Liver (tissue), 10 donors: ENCODE measurements at places on chromosomes 5 and 9. TPM values are rescaled to one million over a fixed set of nuclear protein-coding genes. Genes with fewer than 3 reads are reported as not detected.

- H3K36me3 ChIP-seq = no peaks in the 10 kb centered on the region
- no peak overlapping the region for H3K4me3 ChIP-seq
- H3K27me3 ChIP-seq = no peaks in the 10 kb centered on the region
- H3K27ac ChIP-seq = no peak overlapping the region
- peaks cover 12% of the 10 kb centered on the region for H3K4me1 ChIP-seq
- no peak for DNase-seq
These were observed 13.9 kb upstream of the ADAMTSL1 start for GRCh38 chr9:18459962-18460584.

- H3K36me3 ChIP-seq = no peaks in the 10 kb centered on the region
- H3K4me1 ChIP-seq = no peaks in the 10 kb centered on the region
- no peaks in the 10 kb centered on the region for H3K27me3 ChIP-seq
- no peak overlapping the region for H3K4me3 ChIP-seq
These were observed 71.9 kb upstream of the RANBP3L start for GRCh38 chr5:36373527-36374086.

DNA sequence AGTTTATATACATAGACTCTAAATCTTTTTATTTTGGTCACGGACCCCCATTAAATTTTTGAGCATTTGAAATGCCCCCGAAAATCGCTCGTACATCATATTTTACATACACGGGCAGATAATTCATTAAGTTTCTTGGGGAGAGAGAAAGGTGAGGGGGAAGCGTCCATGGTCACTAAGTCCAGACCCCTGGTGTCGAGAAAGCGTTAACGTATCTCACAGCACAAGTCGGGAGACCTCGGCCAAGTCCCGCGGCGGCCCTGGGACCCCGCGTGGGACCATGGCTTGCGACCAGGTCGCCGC is 794 bp downstream of the PTBP3 start:
- peak overlapping the region; percentile 99 for H3K27ac ChIP-seq
- peaks cover 27% of the 10 kb centered on the region for H3K4me1 ChIP-seq
- H3K4me3 ChIP-seq = peak overlapping the region; percentile 84

CDX1 gene
- not detected for total RNA-seq

ELOVL7 gene
- total RNA-seq = 2.3 TPM

MAMDC2 gene
- 4.4 TPM for total RNA-seq

GRCh38 chr5:77300451-77300850 is 90.0 kb downstream of the PDE8B start:
- H3K27me3 ChIP-seq = no peaks in the 10 kb centered on the region
- no peak overlapping the region for H3K4me3 ChIP-seq
- no peaks in the 10 kb centered on the region for H3K4me1 ChIP-seq
- no peak overlapping the region for H3K27ac ChIP-seq
- no peaks in the 10 kb centered on the region for H3K36me3 ChIP-seq

- H3K27me3 ChIP-seq = no peaks in the 10 kb centered on the region
- H3K4me1 ChIP-seq = no peaks in the 10 kb centered on the region
- DNase-seq = no peak
- H3K36me3 ChIP-seq = no peaks in the 10 kb centered on the region
- no peak overlapping the region for H3K27ac ChIP-seq
- no peak overlapping the region for H3K4me3 ChIP-seq
These were observed 134.6 kb downstream of the TMC1 start for GRCh38 chr9:72656021-72656420.

GRCh38 chr5:95817430-95817829 is 5.1 kb downstream of the GLRX start:
- H3K4me3 ChIP-seq = no peak overlapping the region
- no peak for DNase-seq
- no peaks in the 10 kb centered on the region for H3K27me3 ChIP-seq
- peaks cover 34% of the 10 kb centered on the region for H3K36me3 ChIP-seq

GABRA6 gene
- total RNA-seq = not detected

GRCh38 chr9:105690742-105691141 is 3.6 kb upstream of the TMEM38B start:
- H3K4me3 ChIP-seq = no peak overlapping the region
- H3K36me3 ChIP-seq = no peaks in the 10 kb centered on the region
- no peaks in the 10 kb centered on the region for H3K27me3 ChIP-seq
- peaks cover 11% of the 10 kb centered on the region for H3K4me1 ChIP-seq
- no peak overlapping the region for H3K27ac ChIP-seq

- no peak overlapping the region for H3K27ac ChIP-seq
- H3K4me1 ChIP-seq = no peaks in the 10 kb centered on the region
- no peak for DNase-seq
- H3K27me3 ChIP-seq = no peaks in the 10 kb centered on the region
- H3K36me3 ChIP-seq = no peaks in the 10 kb centered on the region
- H3K4me3 ChIP-seq = no peak overlapping the region
These were observed 97.9 kb downstream of the CDH6 start for GRCh38 chr5:31291323-31291854.

NPDC1 gene
- 5.6 TPM for total RNA-seq

DNA sequence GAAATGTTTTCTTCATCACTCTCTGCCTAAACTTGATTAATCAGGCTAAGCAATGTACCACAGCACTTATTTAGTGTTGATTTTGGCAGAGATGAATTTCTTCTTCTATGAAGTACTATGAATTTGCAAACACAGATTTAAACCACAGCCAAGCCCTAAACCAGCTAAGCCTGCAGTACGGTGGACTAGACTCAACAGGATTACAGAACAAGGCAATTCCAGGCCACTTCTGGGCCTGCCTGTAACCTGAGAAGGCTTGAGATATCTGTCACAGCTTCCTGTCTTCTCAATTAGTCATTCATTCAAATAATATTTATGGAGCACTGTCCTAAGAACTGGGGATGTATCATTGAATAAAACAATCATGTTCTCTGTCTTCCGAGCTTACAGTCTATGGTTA is 32.4 kb upstream of the CAST start:
- no peaks in the 10 kb centered on the region for H3K36me3 ChIP-seq
- DNase-seq = no peak
- no peaks in the 10 kb centered on the region for H3K4me1 ChIP-seq
- H3K27ac ChIP-seq = no peak overlapping the region
- H3K4me3 ChIP-seq = no peak overlapping the region

- no peak overlapping the region for H3K27ac ChIP-seq
- H3K27me3 ChIP-seq = no peaks in the 10 kb centered on the region
- peaks cover 3% of the 10 kb centered on the region for H3K36me3 ChIP-seq
- H3K4me1 ChIP-seq = peaks cover 51% of the 10 kb centered on the region
These were observed 12.3 kb downstream of the BAAT start for GRCh38 chr9:101372327-101373118.

SLC22A4 gene
- 0.59 TPM for total RNA-seq

CER1 gene
- total RNA-seq = not detected

TAL2 gene
- total RNA-seq = not detected

DNA sequence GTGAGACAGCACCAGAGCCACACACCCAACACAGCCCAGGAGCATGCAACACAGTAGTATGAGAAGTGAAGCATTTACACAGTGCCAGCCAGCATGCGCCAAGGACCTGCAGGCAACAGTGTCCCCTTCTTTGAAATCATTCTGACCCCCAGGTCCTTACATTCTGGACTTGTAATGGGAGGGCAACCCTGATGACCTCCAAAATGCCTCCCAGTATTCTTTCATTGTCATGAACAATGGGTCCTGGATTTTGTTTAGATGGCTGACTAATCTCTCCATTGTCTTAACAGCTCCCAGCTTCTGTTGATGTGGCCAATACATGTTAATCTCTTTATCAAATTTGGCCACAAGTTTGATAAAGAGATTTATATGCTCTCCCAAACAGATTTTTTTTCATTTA is 417.1 kb downstream of the DMRTA1 start:
- no peak for DNase-seq
- no peaks in the 10 kb centered on the region for H3K27me3 ChIP-seq
- H3K36me3 ChIP-seq = no peaks in the 10 kb centered on the region
- H3K4me1 ChIP-seq = no peaks in the 10 kb centered on the region

DNA sequence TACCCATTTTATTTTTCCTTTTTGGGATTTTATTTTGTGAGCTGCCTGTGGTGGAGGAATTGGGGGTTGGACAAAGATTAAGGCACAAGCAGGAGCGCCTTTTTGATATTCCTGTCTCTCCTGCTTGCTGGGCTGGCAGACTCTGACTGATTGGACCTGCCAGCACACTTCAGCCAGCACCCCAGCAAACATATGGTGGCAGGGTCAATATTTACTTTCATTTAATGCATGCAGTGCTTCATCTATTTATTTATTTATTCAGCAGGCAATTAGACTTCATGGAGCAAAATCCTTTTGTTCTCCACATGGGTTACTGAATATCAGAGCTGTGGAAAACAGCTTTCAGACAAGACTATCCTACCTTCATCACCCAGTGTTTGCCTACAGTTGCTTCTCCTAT is 48.4 kb upstream of the EPB41L4A start:
- H3K4me1 ChIP-seq = no peaks in the 10 kb centered on the region
- H3K27me3 ChIP-seq = no peaks in the 10 kb centered on the region
- no peak for DNase-seq
- no peak overlapping the region for H3K4me3 ChIP-seq
- no peak overlapping the region for H3K27ac ChIP-seq
- H3K36me3 ChIP-seq = no peaks in the 10 kb centered on the region

GRCh38 chr5:120615967-120616645 is 152.0 kb downstream of the PRR16 start:
- H3K27ac ChIP-seq = no peak overlapping the region
- no peaks in the 10 kb centered on the region for H3K27me3 ChIP-seq
- H3K4me1 ChIP-seq = no peaks in the 10 kb centered on the region
- no peaks in the 10 kb centered on the region for H3K36me3 ChIP-seq
- H3K4me3 ChIP-seq = no peak overlapping the region

DNA sequence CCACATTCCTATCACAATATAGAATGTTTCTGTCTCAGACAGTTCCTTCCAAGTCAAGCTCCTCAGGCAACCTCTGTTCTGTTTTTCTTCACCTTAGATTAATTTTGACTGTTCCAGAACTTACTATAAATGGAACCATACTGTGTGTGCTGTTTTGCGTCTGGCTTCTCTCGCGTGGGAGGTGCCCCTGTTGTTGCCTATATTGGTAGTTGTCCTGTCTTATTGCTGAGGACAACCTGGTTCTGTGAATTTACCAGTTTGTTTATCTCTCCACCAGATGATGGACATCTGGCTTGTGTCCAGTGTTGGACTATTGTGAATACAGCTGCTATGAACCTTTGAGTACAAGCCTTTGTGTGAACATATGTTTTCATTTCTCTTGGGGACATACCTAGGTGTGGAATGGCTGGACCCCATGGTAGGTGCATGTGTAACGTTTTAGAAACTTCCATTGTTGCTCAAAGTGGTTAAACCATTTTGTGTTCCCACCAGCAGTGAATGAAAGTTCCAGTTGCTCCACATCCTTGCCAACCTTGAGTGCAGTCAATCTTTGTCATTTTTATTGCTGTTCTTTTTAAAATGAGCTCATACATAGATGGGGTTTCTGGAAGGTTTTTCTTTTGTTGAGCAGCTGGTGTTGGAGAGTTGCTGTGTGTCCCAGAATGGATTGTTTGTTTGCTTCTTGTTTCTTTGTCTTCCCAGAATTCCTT is 18.1 kb downstream of the HMCN2 start:
- DNase-seq = no peak
- no peaks in the 10 kb centered on the region for H3K36me3 ChIP-seq
- no peak overlapping the region for H3K27ac ChIP-seq

- no peak overlapping the region for H3K27ac ChIP-seq
- no peaks in the 10 kb centered on the region for H3K36me3 ChIP-seq
- no peak overlapping the region for H3K4me3 ChIP-seq
- no peaks in the 10 kb centered on the region for H3K27me3 ChIP-seq
- DNase-seq = no peak
- H3K4me1 ChIP-seq = no peaks in the 10 kb centered on the region
These were observed 120.9 kb upstream of the STK32A start for GRCh38 chr5:147113967-147114366.

TMEM252 gene
- 0.17 TPM for total RNA-seq

GRCh38 chr9:8876303-8876702 is 1076.7 kb upstream of the DMAC1 start:
- no peaks in the 10 kb centered on the region for H3K27me3 ChIP-seq
- no peak overlapping the region for H3K4me3 ChIP-seq
- peaks cover 2% of the 10 kb centered on the region for H3K4me1 ChIP-seq
- no peaks in the 10 kb centered on the region for H3K36me3 ChIP-seq
- H3K27ac ChIP-seq = no peak overlapping the region

- H3K27me3 ChIP-seq = no peaks in the 10 kb centered on the region
- no peak overlapping the region for H3K4me3 ChIP-seq
- H3K36me3 ChIP-seq = peaks cover 62% of the 10 kb centered on the region
- H3K4me1 ChIP-seq = no peaks in the 10 kb centered on the region
These were observed 15.3 kb upstream of the AJM1 start for GRCh38 chr9:136826703-136827582.

GABRA1 gene
- not detected for total RNA-seq

IFNA2 gene
- not detected for total RNA-seq

GRCh38 chr5:92364986-92365550 is 982.0 kb upstream of the ARRDC3 start:
- H3K4me1 ChIP-seq = peaks cover 2% of the 10 kb centered on the region
- H3K36me3 ChIP-seq = no peaks in the 10 kb centered on the region
- no peaks in the 10 kb centered on the region for H3K27me3 ChIP-seq
- H3K27ac ChIP-seq = no peak overlapping the region
- DNase-seq = no peak

DNA sequence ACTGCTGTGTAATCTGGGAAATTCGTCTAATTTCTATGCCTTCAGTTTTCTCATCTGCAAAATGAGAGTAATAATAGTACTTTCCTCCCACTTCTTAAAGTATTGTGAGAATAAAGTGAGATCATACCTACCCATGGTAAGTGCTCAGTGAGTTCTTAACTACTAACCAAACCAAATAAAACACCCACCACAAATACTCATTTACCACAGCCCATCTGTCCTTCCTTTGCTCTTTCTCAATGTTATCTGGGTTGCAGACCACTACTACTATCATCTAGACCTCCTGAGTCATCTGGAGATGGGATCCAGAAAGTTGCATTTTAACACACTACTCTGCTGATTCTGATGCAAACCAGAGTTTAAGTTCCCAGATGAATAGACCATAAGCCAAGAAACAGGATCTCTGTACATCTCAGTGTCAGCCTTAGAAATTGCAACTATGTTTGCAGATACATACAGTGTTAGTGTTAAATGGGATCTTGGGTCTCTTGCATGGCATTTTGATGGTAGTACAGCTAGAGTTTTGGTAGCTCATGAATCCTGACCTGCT is 105.4 kb upstream of the ATP10B start:
- H3K27ac ChIP-seq = no peak overlapping the region
- no peaks in the 10 kb centered on the region for H3K27me3 ChIP-seq
- H3K4me1 ChIP-seq = no peaks in the 10 kb centered on the region
- no peak overlapping the region for H3K4me3 ChIP-seq

GRCh38 chr5:388266-389196 is 54.4 kb upstream of the EXOC3 start:
- no peak overlapping the region for H3K4me3 ChIP-seq
- peak; percentile 27 for DNase-seq
- H3K4me1 ChIP-seq = no peaks in the 10 kb centered on the region
- H3K27ac ChIP-seq = no peak overlapping the region
- peaks cover 4% of the 10 kb centered on the region for H3K27me3 ChIP-seq
- no peaks in the 10 kb centered on the region for H3K36me3 ChIP-seq
